ENCODE measurements at places on chromosomes 11 and 22.

DNA sequence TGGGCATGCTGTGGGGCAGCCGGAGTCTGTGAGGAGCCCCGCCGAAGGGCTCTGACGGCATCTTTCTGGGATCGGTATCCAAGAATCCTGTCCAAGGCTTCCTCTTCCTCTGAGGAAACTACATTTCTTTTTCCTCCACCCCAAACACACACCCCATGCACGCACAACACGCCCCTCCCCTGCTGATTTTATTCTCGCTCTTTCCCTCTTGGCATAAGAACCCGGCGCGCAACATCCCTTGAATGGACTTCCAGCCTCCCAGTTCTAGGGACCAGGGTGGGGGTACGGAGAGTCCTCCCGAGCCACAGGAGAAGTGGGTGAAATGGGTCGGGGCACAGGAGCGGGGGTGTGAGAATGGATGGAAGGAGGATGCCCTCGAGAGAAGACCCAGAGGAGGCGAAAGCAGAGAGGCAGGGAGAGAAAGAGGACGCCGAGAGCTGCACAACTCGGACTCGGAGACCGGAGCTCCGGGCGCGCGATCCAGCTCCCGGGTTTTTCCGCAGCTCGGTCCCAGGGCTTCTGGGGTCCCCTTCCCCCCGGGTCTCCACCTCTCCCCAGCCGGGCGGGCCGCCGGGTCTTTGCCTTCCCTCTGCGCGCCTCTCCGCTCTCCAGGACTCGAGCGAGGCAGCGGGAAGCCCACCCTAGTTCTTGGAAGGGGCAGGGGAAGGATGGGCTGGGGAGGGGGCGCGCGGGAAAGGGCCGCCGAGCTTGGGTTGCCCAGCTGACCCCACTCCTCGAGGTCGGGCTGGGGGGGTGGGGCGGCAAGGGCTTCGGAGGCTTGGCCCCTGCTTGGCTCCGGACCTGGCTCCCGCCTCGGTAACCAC, 1.5 kb upstream of the LARGE1 start:
- peak; percentile 30 for DNase-seq

- DNase-seq: peak; percentile 22
Measured at GRCh38 chr22:46528121-46528610, 9.3 kb downstream of the CELSR1 start.

DNA sequence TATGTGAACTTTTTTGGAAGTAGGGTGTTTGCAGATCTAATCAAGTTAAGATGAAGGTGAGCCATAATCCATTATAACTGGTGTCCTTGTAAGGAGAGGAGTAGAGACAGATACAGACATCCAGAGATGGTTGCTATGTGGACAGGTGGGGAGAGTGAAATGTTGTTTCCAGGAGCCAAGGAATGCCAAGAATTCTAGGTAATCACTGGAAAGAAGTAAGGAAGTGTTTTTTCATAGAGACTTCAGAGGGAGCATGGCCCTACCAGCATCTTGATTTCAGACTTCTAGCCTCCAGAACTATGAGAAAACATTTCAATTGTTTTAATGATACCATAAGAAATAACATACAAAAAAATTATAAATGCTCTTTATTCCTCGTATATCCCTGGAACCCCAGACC, 320.5 kb upstream of the ANO3 start:
- DNase-seq: no peak

- DNase-seq: no peak
Measured at GRCh38 chr11:106390078-106390477, 312.6 kb downstream of the AASDHPPT start.

DNA sequence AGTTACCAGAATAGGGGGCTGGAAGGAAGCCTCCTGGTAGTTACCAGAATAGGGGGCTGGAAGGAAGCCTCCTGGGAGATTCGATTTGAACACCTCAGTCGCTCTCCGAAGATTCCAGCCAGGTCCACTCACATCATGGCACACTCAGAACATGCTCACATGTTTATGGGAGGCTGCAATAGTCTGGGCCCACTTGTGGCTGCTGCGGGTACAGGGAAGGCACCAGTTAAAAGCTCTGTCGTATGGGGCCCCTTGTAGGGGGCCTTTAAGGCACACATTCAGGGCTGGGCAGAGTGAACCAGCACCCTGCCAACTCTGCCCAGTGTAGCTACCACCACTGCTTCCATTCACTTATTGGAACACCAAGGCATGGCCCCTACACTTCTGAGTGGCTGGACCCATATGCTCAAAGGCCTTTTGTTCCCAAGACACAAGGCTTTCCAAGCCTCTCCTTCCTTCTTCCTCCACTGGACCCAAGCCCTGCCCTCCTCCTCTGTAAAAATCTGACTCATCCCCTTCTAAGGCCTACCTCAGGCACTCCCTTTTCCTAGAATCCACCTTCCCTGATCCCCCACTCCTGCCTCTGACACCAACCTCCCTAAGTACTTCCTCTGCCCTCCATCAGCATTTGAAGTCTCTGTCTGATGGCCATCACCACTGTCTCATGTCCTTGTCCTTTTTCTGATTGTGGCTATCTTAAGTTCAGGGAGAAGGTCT, 28.0 kb downstream of the USP35 start:
- DNase-seq: no peak

DNA sequence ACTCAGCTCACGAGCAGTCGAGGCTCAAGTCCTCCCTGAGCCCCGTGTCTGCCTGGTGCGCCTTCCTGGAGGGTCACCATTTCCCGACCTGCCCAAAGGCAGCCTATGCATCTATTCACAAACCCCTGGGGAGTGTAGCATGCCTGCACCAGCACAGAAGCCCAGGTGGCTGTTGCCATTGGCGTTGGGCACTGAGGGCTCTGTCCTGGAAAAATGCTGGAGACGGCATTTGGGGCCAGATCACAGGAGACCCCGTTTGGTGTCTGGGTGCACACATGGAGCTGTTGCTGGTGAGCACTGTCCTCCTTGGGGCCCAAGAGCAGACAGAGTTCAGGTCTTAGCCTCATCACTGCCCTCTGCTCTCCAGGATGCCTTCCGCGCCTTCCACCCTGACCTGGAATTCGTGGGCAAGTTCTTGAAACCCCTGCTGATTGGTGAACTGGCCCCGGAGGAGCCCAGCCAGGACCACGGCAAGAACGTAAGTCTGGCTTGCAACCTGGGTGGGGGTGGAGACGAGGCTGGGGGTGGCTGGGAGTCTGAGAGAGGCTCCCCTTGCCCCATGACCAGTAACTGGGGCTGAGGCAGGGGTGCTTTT, 9.4 kb downstream of the FADS2 start:
- no peak for DNase-seq

DNA sequence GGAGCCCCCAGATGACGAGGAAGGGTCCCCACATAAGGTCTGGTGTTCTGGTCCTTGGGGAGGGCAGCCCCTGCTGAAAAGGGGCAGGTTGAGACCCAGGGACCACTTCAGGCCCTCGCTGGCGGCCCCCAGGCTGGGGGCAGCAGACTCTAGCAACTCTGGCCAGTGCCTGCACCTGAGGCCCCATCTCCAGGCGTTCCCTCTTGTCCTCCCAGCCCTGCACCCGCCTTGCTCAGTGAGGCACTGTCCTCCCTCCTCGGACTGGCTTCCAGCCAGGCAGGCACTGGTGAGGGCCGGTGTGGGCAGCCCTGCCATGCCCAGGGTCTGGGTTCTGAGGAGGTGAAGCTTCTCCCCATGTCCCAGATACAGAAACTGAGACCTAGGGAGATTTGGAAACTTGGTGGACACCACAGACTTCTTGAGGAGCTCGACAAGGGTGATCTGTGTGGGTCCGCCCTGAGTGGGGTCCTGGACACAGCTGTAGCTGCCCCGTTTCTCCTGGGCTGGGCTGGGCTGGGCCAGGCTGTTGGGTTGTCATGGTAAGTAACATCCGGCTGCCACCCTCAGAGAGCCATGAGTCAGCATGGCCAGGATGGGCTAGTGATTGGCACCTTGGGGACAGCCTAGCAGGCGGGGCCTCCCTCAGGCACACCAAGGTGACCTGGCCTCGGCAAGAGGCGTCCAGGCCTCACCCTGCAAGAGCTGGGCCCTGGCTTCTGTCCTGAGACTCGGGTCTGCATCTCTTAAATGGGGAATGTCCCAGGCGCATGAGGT, 11.1 kb upstream of the PHLDA2 start:
- peak; percentile 66 for DNase-seq

GRCh38 chr22:26977741-26978376, 320.5 kb downstream of the MIAT start:
- no peak for DNase-seq

GRCh38 chr22:29152954-29153719, 52.6 kb upstream of the EMID1 start:
- no peak for DNase-seq

- DNase-seq: no peak
Measured at GRCh38 chr11:122772945-122773344, 65.4 kb upstream of the CRTAM start.

- no peak for DNase-seq
Measured at GRCh38 chr22:48332438-48333322, 1495.0 kb downstream of the BRD1 start.

DNA sequence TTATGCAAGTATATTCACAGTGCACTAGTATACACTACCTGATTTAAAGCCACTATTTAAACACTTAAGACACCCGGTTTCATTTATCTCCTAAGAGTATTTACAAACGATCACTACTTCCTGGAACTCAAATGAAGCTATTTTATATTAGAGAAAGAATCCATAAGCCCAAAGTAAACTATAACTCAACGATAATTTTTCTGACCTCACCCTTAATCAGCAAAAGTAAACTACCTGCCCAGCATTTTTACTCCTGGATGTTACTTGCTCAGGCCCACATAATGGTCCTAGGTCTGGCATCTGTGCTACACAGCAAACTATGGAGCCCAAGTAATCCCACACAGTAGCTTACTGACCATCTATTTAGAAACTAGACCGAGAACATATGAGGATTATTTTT, 33.4 kb downstream of the TSG101 start:
- DNase-seq: no peak

GRCh38 chr11:64000026-64000739, 13.9 kb downstream of the OTUB1 start:
- DNase-seq: peak; percentile 85

DNA sequence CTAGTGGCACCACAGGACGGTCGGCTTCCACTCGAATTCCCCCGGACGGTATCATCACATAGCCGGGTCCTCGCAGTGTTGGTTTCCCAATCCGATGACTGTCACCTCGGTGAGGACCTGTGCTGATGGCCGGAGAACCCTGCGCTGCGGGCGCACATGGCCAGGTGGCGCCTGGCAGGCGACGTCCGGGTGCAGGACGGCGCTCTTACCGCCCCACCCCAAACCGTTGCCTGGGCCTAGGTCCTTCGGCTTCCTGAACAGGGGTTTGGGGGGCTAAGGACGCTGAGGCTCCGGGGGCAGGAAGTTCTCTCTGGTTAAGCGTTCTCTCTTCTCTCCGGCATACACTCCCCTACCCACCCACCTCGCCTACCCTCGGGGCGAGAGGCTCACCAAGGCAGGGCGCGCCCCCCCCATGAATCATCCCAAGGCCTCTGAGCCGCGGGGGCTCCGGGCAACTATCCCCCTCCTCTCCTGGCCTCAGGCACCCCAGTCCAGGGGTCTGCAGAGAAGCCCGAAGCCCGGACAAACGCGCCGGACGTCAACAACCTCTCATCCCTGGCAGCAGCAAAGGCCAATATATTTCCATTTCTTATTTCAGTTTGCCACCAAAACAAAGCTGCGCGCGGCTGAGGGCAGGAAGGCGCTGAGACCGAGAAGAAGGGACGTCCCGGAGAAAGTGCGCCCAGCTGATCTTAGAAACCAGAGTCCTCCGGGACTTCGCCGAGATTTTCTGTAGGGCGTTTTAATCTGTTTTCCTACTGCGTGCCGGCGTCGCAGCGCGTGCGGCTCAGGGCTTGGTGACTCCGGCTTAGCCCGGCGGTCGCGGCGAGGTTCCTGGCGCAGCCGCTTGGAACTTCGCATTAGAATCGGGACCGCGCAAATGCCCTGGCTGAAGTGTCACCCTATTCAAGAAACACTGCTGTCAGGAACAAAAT, 5.6 kb downstream of the ALX4 start:
- DNase-seq: peak; percentile 25

GRCh38 chr11:10322830-10323792, 18.2 kb downstream of the ADM start:
- DNase-seq: peak; percentile 89

GRCh38 chr11:94948070-94948617, 25.2 kb downstream of the CWC15 start:
- no peak for DNase-seq

DNA sequence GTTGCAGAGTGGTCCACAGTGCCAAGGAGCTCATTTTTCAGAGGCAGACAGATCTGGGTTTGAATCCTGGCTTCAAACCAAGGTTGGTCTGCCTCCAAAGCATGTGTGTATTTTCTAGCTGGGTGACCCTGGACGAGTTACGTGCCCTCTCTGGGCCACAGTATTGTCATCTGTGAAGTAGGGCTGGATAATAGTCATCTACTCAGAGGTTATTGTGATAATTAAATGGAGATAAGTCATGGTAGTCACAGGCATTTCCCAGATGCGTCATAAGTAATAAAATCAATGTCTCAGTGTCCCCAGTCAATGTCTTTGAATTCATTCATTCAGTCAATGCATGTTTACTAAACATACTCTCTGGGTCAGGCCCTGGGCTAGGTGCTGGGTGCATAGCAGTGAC, 8.6 kb downstream of the OMP start:
- no peak for DNase-seq

GRCh38 chr22:28243539-28243938, 324.5 kb upstream of the PITPNB start:
- DNase-seq: no peak

- DNase-seq: no peak
Measured at GRCh38 chr22:36233796-36234195, 5.5 kb downstream of the APOL2 start.

GRCh38 chr11:79971255-79971654, 530.4 kb upstream of the TENM4 start:
- DNase-seq: no peak

DNA sequence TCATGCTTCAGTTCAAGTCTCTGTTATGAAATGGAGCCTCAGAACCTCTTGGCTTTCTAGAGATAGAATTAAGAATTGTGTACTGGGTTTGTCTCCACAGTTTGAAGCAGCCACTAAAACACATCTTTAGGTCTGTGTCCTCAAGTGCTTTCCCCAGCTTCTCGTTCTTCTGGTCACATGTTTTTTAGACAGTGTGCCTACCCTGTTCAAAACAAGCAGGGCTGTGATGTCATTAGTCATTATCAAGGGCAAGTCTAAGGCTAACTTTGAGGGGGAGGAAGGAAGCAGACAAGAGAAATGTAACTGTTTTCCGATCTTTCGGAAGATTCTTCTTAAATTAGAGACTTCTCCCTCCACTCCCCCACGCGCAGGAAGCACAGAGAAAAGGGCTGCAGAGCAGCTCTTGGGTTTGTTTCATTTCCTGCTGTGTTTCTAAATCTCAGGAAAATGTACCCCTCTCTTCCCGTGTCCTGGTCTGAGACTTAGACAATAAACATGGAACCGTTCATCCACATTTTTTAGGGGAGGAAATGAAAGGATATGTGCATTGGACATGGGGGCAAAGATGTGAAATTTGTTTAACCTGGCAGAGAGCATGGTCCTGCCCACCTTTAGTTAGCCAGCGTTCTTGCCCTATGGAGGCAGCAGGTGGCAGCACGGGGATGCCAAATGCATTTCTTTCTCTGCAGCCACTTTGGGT, 3.1 kb downstream of the AKIP1 start:
- peak; percentile 58 for DNase-seq

DNA sequence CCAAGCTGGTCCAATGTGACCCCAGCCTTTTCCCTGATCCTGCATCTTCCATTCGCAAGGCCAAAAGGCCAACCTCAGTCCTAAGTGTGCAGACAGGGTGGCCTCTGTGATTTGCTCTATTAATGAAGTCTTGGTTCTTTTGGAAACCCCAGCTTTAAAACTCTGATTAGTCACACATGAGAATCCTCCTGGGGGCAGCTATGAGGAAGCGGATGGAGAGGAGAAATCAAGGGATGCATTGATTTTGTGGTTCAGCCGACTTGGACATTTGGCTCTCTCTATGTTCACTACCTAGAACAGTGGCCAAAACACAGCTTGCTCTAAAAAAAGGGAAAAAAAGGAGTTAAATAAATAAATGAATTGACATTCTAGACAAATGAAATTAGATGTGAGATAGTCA, 98.6 kb upstream of the USP47 start:
- no peak for DNase-seq

Data from lung microvascular endothelial cell (primary cell).